ENCODE measurements at places on chromosomes 5 and 9.

- no peak for DNase-seq
Observed at GRCh38 chr5:173972607-173972924, 16.4 kb upstream of the C5orf47 start.

- peak; percentile 6 for DNase-seq
Observed at GRCh38 chr9:136851941-136852663, at the start of gene MAMDC4. MAMDC4 (plus strand) TSS chr9:136852346; CDS start chr9:136852417, 71 bp downstream.

DNA sequence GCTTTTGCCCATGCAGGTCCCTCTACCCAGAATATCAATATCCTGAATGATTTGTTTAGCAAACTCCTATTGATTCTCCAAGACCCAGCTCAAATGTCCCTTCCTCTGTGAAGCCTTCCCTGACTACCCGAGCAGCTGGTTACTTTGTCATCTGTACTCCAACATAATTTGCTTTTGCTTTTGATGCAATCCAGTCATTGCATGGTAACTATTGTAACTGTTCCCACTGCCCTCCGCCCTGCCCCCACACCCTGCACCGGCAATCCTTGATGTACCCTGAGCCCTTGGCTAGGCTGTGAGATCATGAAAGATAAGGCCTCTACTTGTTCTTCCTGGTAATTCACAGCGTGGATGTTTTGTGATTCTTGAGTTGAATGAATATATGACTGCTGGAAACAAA, 119.9 kb upstream of the BOD1 start:
- DNase-seq: no peak

DNA sequence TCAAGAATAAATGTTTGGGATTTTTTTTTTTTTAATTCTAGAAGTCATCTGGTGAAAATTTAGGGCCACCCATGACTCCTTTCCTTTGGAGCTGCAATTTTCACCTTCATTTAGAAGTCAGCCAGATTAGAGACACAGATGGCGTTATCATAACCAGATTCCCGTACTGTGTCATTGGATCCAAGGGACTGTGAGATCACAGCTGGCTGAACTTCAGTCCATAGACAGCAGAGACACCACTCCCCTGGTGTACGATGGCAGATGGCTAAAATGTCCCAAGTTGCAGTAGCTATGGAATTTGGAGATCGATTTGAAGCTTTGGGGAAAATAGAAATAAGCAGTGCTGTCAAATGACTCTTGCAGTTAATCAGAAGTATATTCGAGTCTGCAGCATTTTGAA, 216.3 kb downstream of the RFK start:
- no peak for DNase-seq

GRCh38 chr5:77358255-77359205, 133.6 kb downstream of the WDR41 start:
- no peak for DNase-seq

DNA sequence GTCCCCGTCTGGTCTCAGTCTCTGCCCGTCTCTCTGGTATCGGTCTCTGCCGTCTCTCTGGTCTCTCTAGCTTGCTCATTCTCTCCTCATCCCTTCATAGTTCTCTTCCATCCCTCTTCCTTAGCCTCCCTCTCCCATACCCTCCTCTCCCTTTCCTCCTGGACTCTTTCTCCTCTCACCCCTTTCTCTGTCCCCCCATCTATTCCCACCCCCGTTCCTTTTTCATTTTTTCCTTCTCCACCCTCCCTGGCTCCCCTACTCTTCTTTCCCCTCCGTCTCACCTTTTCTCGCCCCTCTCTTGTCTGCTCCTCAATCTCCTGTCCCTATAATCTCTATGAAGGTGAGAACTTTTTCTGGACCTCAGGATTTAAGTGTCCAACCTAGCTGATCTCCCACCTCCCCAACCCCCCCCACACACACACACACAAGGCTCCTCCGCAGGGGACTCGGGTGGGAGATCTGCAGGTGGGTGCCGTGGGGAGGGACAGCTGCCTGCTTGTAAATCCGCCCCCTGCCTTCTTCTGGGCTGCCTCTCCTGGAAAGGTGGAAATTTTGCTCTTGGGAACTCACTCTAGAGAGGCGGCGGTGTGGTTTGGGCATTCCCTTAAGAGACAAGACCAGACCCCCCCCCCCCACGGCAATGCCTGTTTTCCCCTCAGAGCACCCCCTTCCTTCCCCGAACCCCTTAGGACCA, 953 bp downstream of the UBE2QL1 start:
- no peak for DNase-seq

Measured in nephron progenitor cell (in vitro differentiated cells).